ENCODE measurements at places on chromosomes 1 and 21. TPM values are rescaled to one million over a fixed set of nuclear protein-coding genes. Genes with fewer than 3 reads are reported as not detected.

ZFP69B gene
- total RNA-seq, result 14.3 TPM

GRCh38 chr1:153627715-153628626 is at the start of gene S100A1:
S100A1 (plus strand) TSS chr1:153628434; CDS start chr1:153630522, 2,088 bp downstream.
- H3K4me1 ChIP-seq, result peaks cover 43% of the 10 kb centered on the region
- no peaks in the 10 kb centered on the region for H3K27me3 ChIP-seq
- peak within 1 kb of the TSS; percentile 96 for H3K27ac ChIP-seq

DMBX1 gene
- not detected for total RNA-seq

- no peaks in the 10 kb centered on the region for H3K27me3 ChIP-seq
- no peak overlapping the region for H3K4me3 ChIP-seq
- no peak for DNase-seq
- H3K27ac ChIP-seq, result peak overlapping the region; percentile 46
These were observed 24.1 kb upstream of the PGM1 start for GRCh38 chr1:63569068-63569467.

MX1 gene
- total RNA-seq, result 3.3 TPM

DNA sequence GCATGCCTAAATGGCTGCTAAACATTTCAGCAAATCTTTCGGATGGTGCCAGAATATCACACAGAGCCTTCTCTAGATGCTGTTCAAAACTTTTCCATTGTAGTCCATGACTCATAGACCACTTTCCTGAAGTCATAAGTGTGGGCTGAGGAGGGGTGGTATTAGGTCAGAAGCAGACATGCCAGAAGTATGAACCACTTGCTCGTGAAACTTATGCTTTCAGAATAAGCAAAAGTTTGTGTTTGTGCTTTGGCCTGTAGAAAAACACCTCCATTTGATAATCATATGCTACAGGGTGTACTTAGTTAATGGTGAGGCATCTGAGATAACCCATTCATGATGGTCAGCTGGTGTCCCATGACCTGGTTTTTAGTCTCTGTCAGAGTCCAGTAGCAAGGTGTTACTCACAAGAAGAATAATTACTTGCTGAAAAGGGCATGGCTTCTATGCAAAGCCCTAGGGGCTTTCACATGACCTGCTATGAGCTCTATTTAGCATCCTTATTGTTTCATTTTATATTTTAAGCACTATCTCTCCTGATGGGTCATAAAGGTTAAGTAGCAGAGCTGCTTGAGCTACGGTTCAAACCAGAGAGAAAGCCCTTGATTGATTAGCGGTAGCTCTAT is 183.1 kb upstream of the IVNS1ABP start:
- DNase-seq, result no peak
- H3K27me3 ChIP-seq, result no peaks in the 10 kb centered on the region
- no peak overlapping the region for H3K4me3 ChIP-seq
- no peaks in the 10 kb centered on the region for H3K36me3 ChIP-seq
- H3K27ac ChIP-seq, result no peak overlapping the region

CA6 gene
- total RNA-seq, result not detected

LRRC71 gene
- total RNA-seq, result not detected

- DNase-seq, result no peak
- no peak overlapping the region for H3K27ac ChIP-seq
- no peaks in the 10 kb centered on the region for H3K4me1 ChIP-seq
- no peak overlapping the region for H3K4me3 ChIP-seq
- peaks cover 47% of the 10 kb centered on the region for H3K27me3 ChIP-seq
These were observed 51.2 kb upstream of the CSF3R start for GRCh38 chr1:36533897-36534296.

DNA sequence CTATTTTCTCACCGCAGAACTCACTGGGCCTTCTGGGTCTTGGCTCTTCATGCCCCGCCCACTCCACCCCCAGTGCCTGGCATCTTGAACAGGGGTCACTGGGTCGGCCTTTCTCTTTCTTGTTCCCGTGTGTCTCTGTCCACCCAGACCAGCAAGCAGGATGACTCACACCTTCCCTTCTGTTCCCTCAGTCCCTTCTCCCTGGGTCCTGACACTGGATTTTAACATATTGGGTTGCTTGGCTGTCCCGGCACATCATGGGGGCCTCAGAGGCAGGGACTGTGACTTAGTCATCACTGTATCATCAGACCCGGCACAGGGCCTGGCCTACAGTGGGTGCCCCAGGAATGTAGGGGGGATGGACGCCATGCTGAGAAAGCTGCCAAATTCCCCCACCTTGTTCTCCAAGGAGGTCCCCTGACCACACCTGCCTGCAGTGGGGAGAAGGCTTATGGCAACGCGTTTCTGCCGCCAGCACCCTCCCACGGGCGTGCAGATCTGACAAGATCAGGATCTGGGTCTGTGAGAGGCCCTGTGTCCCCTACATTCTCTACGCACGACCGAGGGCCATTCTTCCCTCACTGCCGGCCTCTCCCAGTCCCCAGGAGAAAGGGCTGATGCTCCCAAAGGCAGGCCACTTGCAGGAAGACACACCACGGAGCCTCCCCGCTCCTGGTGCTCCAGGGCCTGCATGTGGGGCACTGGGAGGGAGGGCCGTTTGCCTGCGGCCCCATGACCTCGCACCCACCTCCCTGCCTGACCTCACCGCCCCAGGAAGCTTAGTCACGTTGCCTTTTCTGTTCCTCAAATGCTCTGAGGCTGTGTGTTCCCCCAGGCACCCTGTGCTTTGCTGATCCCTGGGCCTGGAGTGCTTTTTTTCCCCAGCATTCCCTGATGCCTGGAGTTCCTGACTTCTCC is 157.2 kb upstream of the TMEM51 start:
- H3K4me1 ChIP-seq, result peaks cover 27% of the 10 kb centered on the region
- H3K36me3 ChIP-seq, result no peaks in the 10 kb centered on the region
- no peaks in the 10 kb centered on the region for H3K27me3 ChIP-seq
- DNase-seq, result no peak
- H3K4me3 ChIP-seq, result no peak overlapping the region

DNA sequence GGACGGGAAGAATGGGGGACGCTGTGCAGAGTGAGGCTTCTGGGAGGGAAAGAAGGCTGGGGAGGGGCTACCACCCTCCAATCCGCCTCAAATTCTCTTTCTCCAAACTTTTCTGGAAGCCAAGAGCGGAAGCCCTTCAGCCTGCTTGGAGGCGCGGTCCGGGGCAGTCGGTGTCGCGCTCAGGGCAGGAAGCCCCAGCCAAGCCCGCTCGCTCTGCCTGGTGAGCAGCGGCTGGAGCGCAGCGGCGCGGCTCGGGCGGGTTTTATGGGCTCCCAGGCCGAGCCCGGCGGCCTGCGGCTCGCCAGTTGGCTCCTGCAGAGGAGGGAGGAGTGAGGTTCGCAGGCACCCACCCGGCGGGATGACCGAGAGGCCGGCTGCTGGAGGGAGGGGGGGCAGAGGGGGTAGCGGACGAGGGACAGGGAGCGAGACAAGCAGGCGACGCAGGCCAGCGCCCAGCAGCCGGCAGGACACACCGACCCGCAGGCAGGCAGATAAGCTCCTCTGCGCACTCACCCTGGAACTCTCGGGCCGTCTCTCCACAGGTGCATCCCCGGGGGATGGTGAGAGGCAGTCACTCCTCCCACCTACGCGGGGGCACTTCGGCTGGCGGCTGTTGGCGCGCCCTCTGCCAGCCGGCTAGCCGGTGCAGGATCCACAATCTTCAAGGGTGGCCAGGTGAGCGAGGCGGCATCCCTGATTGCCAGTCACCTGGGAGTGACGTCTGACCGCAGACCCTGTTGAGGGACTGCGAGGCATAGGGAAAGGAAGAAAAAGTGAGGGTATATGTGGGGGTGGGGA is at the start of gene AVPR1B:
Gene AVPR1B (minus strand): TSS at position 238 of the 798 bp plus-strand sequence. CDS start 498 bp downstream, outside the sequence.
- peak; percentile 37 for DNase-seq
- peak within 1 kb of the TSS; percentile 59 for H3K27ac ChIP-seq
- peaks cover 13% of the 10 kb centered on the region for H3K4me1 ChIP-seq

- H3K36me3 ChIP-seq, result no peaks in the 10 kb centered on the region
- peaks cover 84% of the 10 kb centered on the region for H3K27me3 ChIP-seq
- H3K4me1 ChIP-seq, result no peaks in the 10 kb centered on the region
- DNase-seq, result peak; percentile 51
- H3K4me3 ChIP-seq, result no peak overlapping the region
These were observed 164.6 kb downstream of the ACTL8 start for GRCh38 chr1:17919525-17920439.

DNA sequence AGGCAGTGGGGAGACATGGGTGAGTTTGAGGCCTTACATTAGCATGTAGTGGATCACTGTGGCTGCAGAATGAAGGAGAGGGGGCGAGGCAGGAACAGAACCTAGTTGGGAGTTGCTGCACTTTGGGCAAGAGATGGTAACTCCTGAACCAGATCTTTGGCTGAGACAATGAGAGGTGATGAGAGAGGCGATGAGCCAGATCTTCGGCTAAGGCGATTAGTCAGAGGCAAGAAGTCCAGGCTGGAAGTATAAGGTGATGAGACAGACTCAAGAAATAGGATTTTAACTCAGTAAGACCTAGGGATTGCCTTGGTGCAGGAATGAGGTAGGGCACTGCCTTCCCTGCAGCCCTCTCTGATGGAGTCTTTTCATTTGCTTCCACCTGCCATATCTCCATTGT is 9.1 kb upstream of the ARTN start:
- H3K36me3 ChIP-seq, result peaks cover 8% of the 10 kb centered on the region
- no peak for DNase-seq
- H3K27ac ChIP-seq, result no peak overlapping the region
- no peak overlapping the region for H3K4me3 ChIP-seq

- no peak overlapping the region for H3K4me3 ChIP-seq
- DNase-seq, result no peak
- H3K27ac ChIP-seq, result no peak overlapping the region
- H3K36me3 ChIP-seq, result no peaks in the 10 kb centered on the region
- H3K27me3 ChIP-seq, result peaks cover 54% of the 10 kb centered on the region
These were observed 111.0 kb downstream of the TAS1R2 start for GRCh38 chr1:18748435-18748834.

DNA sequence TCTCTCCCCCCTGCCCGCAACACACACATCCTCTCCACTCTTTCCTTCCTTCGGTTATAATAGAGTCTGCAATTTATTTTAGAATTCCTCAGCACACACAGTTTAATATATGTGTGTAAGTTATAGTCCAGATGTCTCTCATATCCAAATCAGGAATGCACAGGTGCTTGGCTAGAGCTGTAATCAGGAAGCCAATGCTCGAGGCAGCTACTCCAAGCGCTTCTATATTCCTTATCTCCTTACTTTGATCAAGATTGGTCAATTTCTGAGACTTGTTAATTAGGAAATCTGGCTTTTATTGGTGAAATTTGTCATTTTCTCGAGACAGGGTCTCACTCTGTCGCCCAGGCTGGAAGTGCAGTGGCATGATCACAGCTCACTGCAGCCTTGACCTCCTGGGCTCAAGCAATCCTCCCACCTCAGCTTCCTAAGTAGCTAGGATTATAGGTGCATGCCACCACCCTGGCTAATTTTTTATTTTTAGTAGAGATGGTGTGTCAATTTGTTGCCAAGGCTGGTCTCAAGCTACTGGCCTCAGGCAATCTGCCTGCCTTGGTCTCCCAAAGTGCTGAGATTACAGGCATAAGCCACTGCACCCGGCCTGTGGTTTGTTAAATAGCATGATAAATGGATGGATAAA is 27.7 kb downstream of the RPL5 start:
- H3K4me3 ChIP-seq, result no peak overlapping the region
- H3K36me3 ChIP-seq, result no peaks in the 10 kb centered on the region
- no peaks in the 10 kb centered on the region for H3K4me1 ChIP-seq
- peaks cover 3% of the 10 kb centered on the region for H3K27me3 ChIP-seq
- no peak for DNase-seq

MYOG gene
- total RNA-seq, result not detected

PADI3 gene
- not detected for total RNA-seq

CYP2J2 gene
- total RNA-seq, result 1.3 TPM

GRCh38 chr1:152185544-152186391 is 26.7 kb upstream of the RPTN start:
- no peaks in the 10 kb centered on the region for H3K4me1 ChIP-seq
- H3K4me3 ChIP-seq, result no peak overlapping the region
- H3K27me3 ChIP-seq, result peaks cover 2% of the 10 kb centered on the region
- no peaks in the 10 kb centered on the region for H3K36me3 ChIP-seq
- DNase-seq, result no peak

CFAP107 gene
- not detected for total RNA-seq

All from neural crest cell (in vitro differentiated cells).